ENCODE measurements at places on chromosomes 1 and 21. TPM values are rescaled to one million over a fixed set of nuclear protein-coding genes. Genes with fewer than 3 reads are reported as not detected.

SARS1 gene
- 104 TPM for total RNA-seq

NUDT4B gene
- total RNA-seq: not detected

PGBD5 gene
- total RNA-seq: 0.29 TPM

C1orf210 gene
- total RNA-seq: 8.9 TPM

TMPRSS3 gene
- 0.45 TPM for total RNA-seq

USP21 gene
- 35.3 TPM for total RNA-seq

NHLH1 gene
- total RNA-seq: not detected

CFHR3 gene
- total RNA-seq: 0.73 TPM

CRB1 gene
- total RNA-seq: not detected

SDC3 gene
- total RNA-seq: 30.8 TPM

CDC42BPA gene
- 89.2 TPM for total RNA-seq

FCRL3 gene
- total RNA-seq: not detected

OPRD1 gene
- total RNA-seq: 0.37 TPM

PROK1 gene
- not detected for total RNA-seq

UBE2U gene
- not detected for total RNA-seq

FMO1 gene
- not detected for total RNA-seq

COL24A1 gene
- 0.58 TPM for total RNA-seq

VWA5B1 gene
- not detected for total RNA-seq

HNRNPCL4 gene
- total RNA-seq: not detected

NBPF26 gene
- 23.2 TPM for total RNA-seq

C4BPA gene
- not detected for total RNA-seq

FAM163A gene
- total RNA-seq: not detected

IRF6 gene
- 33.5 TPM for total RNA-seq
